Activated naive CD4-positive, alpha-beta T cell treated with Interleukin-2 at 50 U/mL for 16 hours (primary cell): ENCODE measurements at places on chromosomes 1 and 21.

GRCh38 chr1:203148127-203148526 lies 20.6 kb downstream of the ADORA1 start:
- no peak for DNase-seq

DNA sequence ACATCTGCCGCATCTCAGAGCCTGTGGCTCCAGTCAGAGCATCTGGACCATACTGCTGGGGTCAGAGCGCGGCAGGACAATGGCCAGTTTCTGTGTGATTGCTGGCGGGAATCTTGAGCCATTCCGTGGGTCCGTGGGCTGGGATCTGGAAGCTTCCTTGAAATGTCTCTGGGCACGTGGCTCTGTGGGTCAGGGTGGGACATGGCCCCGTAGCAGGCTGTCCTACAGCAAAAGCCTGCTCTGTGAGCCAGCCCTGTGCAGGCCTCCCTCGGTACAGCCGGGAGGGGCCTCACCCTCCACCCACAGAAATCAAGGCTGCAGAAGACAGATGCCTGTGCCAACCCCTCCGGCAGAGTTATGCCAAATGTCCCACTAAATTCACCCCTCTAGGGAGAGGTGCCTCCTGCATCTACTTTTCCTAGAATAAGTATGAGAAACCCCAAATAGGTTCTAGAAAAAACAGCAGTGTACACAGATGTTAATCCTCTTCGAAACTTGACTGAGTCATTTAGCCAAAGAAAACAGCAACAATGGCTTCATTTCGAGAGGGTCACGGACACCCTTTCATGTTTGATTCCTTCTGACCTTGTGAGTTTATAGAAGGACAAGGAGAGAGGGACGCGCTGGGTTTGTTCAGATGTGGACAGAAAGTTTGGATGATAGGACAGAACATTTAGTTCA lies 27.8 kb downstream of the COL18A1 start:
- DNase-seq, result no peak

DNA sequence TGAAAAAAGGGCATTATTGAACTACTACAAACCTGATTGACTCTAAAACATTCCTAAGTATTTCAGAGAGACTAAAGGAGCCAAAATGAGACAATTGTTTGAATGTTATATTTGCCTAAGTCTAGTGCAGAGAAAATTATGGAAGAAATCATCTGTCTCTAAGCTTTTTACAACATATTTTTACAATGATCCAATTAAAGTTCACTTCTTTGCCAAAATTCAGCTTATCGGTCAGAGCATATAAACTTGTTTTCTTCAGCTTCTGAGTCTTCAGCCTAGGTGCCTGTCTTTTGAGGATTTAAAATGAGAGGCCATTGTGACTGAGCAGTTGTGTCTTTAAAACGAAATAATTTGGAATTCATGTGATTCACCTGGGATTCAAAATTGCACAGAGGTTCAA lies 181.2 kb upstream of the SGIP1 start:
- no peak for DNase-seq

DNA sequence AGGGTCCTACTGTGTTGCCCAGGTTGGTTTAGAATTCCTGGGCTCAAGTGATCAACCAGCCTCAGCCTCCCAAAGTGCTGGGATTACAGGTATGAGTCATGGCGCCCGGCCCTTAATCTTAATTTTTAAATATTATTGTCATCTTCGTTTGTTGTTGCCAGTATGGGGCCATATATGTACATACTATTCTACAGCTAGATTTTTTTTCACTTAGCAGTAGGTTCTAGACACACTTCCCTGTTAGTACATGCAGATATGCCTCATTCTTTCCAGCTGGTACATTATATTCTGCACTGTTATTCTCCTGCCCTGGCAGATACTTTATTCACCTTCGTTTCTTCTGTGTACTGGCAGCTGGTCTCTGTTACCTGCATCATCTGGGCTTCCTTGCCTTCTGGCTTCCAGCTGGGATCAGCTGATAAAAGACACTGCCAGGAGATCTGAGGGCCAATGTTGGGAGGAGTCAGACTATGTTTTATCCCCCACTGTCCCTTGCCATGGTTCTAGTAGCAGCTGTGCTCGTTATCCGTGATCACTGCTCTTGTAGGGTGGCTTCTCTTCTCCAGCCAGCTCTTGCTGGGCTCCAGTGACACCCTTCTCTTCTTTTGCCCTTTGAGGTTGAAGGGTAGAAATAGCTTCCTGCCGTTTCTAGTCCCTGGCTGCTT lies 24.7 kb downstream of the ST3GAL3 start:
- DNase-seq, result no peak

- DNase-seq, result no peak
These were observed 78.0 kb downstream of the MPZL1 start for GRCh38 chr1:167799747-167800146.

GRCh38 chr1:50300297-50300696 lies 122.9 kb downstream of the DMRTA2 start:
- no peak for DNase-seq

GRCh38 chr1:41313661-41314131 lies 47.5 kb upstream of the FOXO6 start:
- no peak for DNase-seq

GRCh38 chr1:65994223-65994622 lies 201.5 kb downstream of the PDE4B start:
- DNase-seq, result no peak

DNA sequence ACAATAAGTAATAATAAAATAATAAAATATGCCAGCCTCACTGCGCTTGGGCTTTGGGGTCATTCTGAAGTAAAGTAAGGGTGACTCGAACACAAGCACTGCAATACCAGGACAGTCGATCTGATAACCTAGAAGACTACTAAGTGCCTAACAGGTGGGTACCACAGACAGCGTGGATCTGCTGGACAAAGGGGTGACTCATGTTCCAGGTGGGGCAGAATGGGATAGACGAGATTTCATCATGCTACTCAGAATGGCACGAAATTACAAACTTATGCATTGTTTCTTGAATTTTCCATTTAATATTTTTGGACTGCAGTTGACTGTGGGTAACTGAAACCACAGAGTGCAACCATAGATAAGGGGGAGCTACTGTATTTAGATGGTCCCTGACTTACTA lies 221.1 kb upstream of the GREM2 start:
- DNase-seq, result no peak

DNA sequence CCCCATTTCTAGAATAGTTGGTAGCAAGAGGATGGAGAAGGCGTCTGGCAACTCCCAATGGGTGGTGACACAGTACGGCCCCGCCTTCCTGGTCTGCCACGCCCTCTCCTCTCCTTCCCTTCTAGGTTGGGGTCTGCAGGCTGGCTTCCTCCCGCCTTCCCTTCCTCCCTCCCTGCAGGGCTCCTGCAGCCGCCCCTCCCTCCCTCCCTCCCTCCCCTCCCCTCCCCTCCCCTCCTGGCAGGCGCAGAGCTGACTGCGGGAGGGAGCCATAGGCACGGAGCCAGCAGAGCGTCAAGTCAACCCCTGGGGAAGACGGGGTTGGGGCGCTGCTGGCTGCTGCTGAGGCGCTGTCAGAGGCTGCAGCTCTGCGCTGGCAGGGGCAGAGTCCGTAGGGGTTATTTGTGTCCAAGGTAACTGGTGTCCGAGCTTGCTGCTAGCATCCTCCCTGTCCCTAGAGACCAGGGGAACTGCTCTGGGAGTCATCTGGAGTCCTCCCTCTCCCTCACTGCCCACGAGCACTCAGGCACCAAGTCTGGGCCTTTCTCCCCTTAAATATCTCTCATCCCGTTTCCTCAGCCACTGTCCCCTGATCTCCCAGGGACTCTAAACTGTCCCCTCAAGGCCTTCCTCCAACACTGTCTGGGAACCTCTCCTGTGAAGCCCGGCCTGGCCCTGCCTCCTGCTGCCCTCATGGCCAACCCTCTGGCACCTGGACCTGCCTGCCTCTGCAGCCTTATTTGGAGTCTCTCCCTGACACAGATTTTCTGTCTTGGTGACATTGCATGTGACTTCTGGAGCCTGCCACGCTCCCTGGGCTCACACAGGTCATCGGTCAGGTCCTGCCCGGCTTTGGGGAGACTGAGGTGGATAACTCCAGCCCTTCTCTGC lies 57.4 kb upstream of the ACOT11 start:
- no peak for DNase-seq

GRCh38 chr1:37055631-37056030 lies 21.3 kb upstream of the GRIK3 start:
- DNase-seq, result no peak

DNA sequence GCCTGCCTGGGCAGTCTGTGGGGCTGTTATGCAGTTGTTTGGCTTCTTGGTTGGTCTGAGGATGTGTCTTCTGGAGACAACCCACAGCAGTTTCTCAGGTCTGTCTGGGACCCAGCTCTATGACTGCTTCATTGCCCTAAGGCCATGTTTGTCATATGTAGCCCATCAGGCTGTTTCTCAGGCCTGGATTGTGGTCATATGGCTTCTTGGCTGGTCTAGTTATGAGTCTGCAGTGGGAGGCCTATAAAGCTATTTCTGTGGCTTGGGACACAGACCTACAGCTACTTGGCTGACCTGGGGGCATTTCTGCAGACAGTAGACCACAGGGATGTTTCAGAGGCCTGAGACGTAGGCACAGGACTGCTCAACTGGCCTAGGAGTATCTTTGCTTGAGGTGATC lies 41.5 kb downstream of the CHIA start:
- no peak for DNase-seq

DNA sequence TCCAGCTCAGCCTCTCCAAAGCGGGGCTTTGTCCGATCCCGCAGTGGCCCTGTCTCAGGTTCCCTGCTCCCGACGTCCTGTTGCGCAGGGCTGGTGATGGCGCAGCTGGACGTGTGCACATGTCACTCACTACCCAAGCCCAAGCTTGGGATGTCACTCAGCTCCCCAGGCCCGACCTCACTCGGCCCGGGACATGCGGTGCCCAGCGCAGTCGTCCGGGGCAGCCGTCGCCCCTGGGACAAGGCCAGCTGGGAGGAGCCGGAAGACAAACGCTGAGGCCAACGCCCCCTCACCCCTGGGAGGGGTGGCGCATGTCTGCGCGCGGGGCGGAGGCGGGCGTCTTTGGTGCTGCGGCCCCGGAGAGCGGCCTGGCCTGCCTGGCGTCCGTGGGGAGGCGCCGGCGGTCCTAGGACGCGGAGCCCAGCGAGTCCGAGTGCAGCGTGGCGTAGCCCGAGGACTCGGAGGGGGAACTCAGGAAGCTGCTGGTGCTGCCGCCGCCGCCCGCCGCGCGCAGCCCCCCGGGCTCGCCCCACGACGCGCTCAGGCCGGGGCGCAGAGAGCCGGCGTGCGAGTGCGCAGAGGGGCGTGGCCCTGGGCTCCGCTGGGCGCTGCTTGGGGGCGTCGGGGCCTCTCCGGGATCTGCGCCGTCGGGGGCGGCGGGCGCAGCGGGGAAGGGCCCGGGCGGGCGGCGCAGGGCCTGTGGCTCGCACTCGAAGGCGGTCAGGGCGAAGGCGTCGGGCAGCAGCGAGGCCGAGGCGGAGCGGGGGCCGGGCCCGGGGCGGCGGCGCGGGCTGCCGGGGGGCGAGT lies 5.2 kb downstream of the HES3 start:
- DNase-seq, result no peak

GRCh38 chr1:43222879-43223278 lies 46.9 kb upstream of the TMEM125 start:
- DNase-seq, result no peak

DNA sequence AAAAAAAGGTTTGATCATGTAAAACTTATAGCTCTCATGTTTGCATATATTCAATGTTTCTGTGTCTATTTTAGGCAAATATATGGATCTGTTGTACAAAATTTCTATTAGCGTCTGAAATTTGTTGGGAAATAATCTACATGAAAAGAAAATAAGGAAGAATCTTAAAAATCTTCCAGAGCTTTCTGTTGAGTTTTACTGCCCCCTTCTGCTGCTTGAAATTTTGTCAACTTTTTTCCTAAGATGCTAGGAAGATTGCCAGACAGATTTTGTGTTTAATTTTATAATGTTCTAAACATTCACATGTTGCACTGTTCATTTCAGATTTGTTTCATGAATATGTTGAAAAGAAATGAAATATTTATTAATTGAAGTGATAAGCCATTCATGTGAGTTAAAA lies 2.5 kb upstream of the PTGS2 start:
- no peak for DNase-seq

DNA sequence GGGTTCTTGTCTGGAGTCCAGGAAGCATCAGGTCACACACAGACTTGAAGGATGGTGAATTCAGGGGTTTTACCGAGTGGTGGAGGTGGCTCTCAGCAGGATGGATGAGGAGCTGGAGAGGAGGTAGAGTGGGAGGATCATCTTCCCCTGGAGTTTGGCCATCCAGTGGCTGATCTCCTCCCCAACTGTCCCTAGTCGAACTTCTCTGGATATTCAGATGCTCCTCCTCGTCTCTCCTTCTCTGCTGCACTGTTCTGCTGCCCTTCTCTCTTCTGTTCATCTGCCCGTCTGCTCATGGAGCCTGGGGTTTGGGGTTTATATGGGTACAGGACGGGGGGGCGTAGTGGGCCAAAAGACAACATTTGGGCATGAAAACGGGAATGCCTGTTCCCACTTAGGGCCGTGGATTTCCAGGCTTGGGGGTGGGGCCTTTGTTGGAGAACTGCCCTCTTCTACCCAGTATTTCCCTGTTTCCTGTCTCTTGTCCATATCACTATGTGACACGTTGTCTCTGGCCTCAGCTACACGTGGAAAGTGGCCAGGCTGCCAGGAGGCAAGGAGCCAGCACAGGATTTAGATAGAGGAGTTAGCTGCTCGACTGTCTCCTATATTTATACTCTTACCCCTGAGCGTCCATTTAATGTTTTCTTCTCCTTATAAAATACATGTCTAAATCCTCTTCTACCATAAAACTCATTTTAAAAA lies 76.7 kb downstream of the SIPA1L2 start:
- no peak for DNase-seq

GRCh38 chr1:224666913-224667312 lies 50.8 kb downstream of the CNIH3 start:
- DNase-seq, result no peak

- no peak for DNase-seq
These were observed 7.0 kb upstream of the ABCD3 start for GRCh38 chr1:94411237-94411636.

DNA sequence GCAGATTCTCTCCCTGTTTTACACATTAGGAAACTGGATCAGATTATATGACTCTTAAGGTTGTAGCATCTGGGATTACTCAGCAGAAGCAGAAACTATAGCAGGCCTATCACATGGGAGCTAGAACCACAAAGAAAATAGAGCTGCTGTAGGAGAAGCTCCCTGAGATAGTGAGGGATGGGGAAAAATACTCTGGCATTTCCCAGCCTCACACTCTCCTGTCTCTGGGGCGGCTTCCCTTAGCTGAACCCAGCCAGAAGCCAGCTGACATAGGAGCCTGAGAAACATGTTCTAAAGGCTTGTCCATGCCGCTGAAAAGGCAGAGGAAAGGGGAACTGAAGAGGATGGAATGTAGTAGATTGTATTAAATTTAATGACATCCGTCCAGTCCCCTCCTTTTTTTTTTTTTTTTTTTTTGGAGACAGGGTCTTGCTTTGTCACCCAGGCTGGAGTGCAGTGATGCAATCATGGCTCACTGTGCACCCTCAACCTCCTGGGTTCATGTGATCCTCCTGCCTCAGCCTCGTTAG lies 76.8 kb upstream of the DNAJC6 start:
- DNase-seq, result no peak

DNA sequence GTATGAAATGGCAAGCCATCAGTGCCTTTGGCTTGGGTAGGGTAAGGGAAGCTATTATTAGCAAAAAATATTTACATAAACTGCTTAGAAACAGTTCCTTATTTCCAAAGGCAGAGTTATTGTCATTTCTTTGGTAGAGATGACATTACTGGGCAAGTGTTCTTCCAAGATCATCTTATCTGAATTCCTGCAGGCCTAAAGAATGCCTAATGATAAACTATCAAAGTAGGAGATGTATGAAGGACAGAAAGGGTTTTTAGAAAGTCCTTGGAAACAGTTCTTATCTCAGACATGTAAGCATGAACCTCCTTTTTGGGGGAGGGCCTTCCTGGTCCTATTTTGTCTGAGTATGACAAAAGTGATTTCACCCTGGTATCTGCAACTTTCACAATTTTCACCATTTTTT lies 5.1 kb upstream of the FRRS1 start:
- DNase-seq, result no peak
